ENCODE measurements at places on chromosomes 11 and 22. TPM values are rescaled to one million over a fixed set of nuclear protein-coding genes. Genes with fewer than 3 reads are reported as not detected.

DNA sequence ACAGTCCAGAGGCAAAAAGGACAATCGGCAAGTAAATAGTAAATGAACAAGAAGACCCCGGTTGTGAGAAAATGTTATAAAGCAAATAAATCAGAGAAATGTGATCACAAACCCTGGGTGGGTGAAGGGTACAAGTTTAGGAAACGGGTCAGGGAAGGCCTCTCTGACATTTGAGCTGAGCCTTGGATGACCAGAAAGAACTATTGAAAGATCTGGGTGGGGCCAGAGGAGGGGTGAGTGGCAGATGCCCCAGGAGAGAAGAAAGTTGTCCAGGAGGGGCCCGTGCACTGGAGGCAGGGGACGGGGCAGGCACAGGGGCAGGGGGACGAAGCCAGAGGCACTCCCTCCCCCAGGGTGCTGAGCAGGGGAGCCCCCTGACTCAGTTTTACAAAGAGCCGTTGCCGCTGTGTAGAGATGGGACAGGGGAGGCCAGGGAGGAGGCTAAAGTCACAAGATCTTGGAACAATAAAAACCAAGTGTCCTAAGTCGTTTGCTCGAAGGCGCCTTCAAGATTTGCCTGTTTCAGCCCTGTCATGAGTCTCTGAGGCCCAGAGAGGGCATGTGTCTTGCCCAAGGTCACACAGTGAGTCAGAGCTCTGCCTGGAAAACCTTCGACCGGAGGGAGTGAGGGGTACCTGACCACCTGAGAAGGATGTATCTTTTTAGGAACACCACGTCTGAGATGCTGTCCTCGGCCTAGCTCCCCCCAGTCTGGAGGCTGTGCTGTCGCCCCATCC is 10.8 kb upstream of the PDGFB start:
- no peak overlapping the region for H3K4me3 ChIP-seq
- H3K36me3 ChIP-seq = no peaks in the 10 kb centered on the region
- DNase-seq = no peak
- peaks cover 10% of the 10 kb centered on the region for H3K4me1 ChIP-seq
- peaks cover 53% of the 10 kb centered on the region for H3K27me3 ChIP-seq
- no peak overlapping the region for H3K27ac ChIP-seq

GRCh38 chr11:131841028-131841427 is 470.6 kb downstream of the NTM start:
- no peaks in the 10 kb centered on the region for H3K4me1 ChIP-seq
- no peaks in the 10 kb centered on the region for H3K36me3 ChIP-seq
- H3K27me3 ChIP-seq = no peaks in the 10 kb centered on the region
- no peak overlapping the region for H3K4me3 ChIP-seq

GRCh38 chr11:32426819-32427615 is 8.3 kb downstream of the WT1 start:
- no peaks in the 10 kb centered on the region for H3K4me1 ChIP-seq
- no peak overlapping the region for H3K27ac ChIP-seq
- no peak for DNase-seq
- no peaks in the 10 kb centered on the region for H3K36me3 ChIP-seq

Gene DEUP1
- not detected for total RNA-seq
